Fibroblast of skin of left biceps (primary cell): ENCODE measurements at places on chromosomes 7 and 10.

DNA sequence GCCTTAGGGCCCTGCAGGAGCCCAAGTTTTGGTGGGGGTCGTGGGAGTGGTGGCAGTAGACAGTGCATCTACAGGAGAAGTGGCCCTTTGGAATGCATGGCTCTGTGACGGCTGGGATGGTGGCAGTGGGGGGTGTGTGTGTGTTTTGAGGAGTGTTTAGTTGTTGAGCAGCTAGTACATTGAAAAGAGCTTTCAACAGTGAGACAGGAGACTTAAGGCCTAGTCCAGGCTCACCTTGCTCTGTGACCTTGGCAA lies 27.1 kb downstream of the ZNF775 start:
- DNase-seq: no peak

- no peak for DNase-seq
Measured at GRCh38 chr10:47409866-47410256, 25.8 kb upstream of the ZNF488 start.

- DNase-seq: no peak
Measured at GRCh38 chr10:45560262-45560661, 112.3 kb downstream of the ZFAND4 start.

DNA sequence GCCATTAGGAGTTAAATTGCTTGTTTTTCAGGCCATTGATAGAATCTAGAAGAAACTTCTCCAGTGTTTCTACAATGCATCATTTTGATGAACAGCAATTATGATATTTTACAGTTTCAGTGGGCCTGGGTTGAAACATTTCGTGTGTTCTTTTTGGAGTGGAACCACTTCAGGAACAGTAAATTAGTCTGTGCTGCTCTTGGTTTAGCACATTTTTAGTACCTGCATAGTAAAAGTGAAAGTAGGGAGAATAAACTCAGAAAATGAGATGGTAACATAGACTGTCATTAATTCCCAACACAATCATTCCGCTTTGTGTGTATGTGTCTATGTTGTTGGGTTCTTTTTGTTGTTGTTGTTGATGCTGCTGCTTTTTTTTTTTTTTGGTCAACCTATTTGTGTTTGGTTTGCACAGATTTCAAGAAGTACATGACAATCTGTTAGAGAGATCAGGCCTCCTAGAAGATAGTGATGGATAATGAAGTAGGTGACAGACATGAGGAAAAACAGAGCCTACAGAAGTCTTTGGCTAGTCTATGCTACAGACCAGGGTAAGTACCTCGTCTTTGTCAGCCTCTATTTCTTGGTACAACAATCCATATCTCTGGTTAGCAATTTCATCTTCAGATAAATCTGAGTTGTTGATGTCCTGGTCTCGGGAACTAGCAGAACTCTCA lies 154.0 kb upstream of the TARP start:
- no peak for DNase-seq

DNA sequence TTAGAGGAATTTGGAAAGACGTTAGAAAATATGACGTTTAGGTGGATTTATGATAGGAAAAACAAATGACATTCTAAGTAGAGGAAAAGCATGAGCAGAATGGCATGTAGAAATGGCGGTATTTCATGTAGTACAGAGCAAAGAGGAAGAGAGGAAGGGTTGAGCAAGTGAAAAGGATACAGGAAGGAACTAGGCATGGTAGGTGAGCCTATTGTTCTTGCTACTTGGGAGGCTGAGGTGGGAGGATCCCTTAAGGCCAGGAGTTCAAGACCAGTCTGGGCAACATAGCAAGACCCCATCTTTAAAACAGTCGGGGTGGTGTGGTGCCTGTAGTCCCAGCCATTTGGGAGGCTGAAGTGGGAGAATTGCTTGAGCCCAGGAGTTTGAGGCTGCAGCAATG lies 1.2 kb downstream of the GTPBP10 start:
- DNase-seq: no peak
